ENCODE measurements at places on chromosomes 11 and 22.
A peak's percentile ranks its signal among the peaks of the same experiment; 100 is the strongest.

DNA sequence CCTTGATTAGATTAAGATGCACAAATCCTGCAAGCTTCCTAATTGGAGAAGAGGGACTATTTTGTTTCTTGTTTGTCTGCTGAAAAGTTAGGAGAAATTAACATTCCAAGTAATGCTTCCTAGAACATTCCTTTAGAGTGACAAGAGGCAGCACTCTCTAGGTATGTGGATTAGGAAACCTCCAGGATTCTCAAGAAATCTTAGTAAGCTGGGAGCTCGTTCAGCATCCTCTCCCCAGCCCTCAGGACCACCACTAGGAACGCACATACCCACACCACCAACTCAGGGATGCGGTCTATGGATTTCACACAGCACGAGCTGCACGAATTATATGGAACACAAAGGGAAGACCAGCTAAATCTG, 52.9 kb downstream of the NCAPD3 start:
- no peak for DNase-seq

DNA sequence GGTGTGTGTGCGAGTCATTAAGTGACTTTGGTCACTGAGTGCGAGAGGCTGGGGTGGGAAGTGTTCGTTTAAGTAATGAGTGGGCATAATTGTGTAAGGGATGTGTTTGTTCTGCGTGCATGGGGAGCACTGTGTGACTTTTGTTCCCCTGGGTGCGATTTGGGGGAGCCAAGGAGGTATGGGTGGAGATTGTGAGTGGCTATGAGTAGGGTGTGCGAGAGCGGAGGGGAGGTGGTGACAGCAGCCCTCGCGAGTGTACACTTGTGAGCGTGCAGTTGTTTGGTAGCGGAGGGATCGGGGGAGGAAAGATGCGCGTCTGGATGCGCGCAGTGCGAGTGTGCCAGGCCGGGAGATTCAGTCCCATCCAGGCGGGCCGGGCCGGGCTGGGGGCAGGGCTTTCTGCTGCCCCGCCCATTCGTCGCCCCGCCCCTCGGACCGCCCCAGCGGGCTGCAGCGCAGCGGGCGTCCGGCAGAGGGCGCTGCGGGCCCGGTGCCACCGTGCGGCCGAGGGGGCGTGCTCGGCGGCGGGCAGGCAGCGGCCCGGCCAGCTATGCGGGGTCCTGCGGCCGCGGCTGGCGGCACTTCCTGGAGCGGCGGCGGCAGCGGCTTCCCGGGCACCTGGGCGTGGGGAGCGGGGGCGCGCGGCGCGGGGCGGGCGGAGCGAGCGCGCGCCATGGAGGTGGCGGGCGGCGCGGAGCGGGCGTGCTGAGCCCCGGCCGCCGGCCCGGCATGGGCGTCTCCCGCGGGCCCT, at the start of gene DGKZ:
Gene DGKZ (plus strand): TSS at position 578 of the 751 bp plus-strand sequence. CDS start 197 bp downstream, outside the sequence.
- DNase-seq, result peak; percentile 80

DNA sequence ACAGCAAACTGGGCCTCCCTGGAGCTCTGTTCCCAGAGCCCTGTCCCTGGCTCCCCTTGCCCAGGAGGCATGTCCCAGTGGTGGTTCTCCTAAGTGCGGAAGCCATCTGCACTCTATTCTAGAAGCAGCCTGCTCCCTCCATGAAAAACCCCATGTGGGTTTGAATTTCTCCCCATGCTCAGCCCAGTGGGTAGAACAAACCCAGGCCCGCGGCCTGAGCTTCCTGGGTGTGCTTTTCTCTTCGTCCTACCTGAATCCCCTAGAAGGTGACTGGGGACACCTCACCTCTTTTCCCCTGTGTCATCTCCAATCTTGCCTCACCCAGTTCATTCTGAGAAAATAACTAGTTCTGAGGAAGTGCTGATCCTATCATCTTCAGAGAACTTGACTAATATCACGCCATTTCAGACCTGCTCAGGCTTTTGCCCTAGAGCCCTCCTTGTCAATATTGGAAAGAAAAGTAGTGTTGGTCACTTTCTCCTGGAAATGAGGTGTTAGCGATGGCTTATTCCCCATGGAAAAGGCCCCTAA, 15.9 kb downstream of the IL10RA start:
- no peak for DNase-seq

DNA sequence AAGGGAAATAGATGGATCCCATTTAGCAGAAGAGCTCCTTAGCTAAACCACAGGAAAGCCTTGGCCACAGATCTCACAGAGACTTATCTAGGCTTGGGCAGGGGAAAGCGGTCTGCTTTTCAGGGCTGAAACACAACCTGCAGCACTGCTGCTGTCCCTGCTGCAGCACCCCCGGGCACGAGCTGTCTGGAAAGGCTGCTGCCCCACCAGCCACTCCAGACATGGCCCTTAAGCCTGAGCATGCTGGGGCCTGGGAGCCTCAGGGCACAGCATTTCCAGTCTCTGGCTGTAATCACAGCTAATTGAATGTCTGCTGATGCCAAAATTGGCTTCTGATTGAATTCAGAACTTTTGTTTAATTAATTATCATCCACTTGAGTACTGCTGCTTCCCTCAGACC, 115.0 kb downstream of the TMPRSS5 start:
- no peak for DNase-seq

DNA sequence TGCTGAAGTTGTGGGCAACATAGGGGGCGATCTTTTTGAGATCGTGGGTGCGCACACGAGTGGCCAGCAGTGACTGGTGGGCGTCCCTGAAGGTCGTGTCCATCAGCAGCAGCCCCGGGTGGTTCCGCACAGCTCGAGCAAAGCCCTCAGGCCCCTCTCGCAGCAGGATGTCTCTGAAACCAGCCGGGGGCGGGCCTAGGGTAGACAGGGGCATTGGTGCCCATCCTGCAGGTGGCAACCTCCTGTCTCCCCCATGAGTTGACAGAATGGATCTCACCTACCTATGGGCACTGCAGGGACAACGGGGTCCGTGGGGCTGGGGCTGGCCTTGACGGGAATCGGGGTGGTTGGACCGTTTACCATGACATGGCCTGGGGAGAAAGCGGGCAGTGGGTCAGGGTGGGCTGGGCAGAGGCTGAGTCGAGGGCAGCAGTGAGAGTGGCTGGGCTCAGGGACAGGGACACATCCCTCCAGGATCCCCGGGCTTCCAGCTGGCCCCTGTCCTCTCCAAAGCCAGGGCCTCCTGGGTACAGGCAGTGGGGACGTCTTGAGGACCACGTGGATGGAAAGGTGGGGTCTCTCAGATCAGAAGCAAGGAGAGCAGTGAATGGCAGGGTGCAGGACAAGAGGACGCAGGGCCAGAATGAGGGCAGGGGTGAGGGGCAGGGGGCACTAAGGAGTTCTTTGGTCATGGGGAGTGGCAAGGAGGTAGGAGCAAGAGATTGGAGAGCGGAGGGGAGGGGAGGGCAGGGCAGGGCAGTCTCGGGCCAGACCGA, 4.2 kb upstream of the LRFN4 start:
- no peak for DNase-seq

DNA sequence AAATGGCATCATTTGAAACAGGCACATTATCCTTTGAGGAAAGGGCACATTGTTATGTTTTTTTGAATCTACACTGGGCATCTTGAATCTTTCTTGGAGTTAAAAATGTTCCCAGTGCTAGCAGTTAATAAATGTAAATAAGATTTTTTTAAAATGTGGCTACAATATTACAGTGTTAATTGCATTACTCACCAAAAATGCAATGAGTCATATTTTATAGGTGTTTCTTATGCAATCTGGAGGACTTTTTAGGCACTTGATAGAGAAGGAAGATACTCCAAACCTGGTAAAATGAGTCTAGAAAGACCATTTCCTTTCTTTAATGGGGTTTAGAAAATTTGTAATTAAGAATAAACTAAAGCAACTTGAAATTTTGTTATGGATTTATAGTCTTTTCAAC, 238.0 kb downstream of the METTL15 start:
- DNase-seq, result no peak

DNA sequence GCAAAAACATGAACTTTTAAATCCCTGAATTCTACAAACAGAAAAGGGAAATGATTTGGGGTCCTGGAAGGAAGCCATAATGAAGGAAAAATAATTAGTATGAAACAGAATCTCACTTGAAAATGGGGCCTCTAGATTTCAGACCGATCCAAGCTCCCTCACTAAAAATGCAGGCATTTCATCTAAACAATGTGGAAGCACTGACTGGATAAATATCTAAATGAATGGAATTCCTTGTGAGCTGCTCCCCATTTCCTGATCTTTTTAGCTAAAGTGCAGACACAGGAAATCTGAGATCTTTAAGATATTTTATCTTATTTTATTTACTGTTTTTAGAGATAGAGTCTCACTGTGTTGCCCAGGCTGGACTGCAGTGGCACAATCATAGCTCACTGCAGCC, 1255.8 kb downstream of the LRRC4C start:
- DNase-seq, result no peak

DNA sequence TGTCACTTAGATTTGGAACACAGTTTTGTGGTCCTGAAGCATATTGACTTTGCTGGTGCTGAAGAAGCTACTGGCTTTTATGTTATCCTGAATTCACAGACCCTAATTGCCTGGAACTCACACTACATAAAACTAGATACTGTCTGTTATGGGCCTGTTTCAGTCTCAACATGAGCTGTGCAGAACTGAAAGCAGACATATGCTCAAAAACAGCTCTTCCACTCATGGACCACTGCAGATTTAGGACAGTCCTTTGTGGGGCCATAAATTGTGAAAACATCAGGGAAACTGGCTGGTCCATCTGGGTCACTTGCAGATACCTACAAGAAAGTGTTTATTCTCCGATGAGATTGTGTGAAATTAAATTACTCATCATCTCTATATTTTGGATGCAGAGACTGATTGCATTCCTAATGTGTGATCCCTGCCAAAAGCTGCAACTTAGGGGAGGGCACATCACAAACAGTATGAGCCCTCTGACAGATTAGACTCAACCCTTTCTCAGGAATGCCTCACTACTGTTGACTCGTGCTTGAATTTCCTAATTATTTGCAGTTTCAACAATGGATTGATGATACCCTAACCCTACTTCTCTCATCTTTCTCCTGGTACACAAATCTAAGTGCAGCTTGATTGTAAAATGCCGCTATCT, 10.2 kb upstream of the CLNS1A start:
- DNase-seq, result no peak

GRCh38 chr11:76805206-76805913, 22.2 kb downstream of the TSKU start:
- no peak for DNase-seq

GRCh38 chr11:10428453-10428852, 26.6 kb upstream of the AMPD3 start:
- no peak for DNase-seq

DNA sequence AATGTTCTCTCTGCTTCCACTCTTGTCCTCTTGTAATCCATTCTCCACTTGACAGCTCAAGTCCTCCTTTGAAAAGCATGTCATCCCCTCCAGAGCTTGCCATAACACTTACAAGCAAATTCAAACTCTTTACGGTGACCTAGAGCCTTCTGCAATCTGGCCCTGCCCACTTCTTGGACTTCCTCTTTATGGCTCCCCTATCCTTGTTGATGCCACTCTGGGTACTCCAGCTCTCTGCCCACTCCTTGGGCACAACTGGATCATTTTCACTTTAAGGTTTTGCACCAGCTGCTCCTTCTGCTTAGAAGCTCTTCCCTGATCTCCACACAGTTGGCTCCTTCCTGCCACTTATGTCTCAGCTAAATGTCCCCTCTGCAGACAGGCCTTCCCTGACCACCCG, 217.9 kb downstream of the DSCAML1 start:
- no peak for DNase-seq

- DNase-seq, result no peak
Measured at GRCh38 chr22:33315117-33315516, 256.9 kb upstream of the SYN3 start.

- DNase-seq, result no peak
Measured at GRCh38 chr11:31995032-31995431, 95.8 kb upstream of the RCN1 start.

- DNase-seq, result no peak
Measured at GRCh38 chr11:48093323-48093722, 113.0 kb downstream of the PTPRJ start.
